Smooth muscle cell of the coronary artery (primary cell): ENCODE measurements at places on chromosomes 7 and 10. TPM values are rescaled to one million over a fixed set of nuclear protein-coding genes. Genes with fewer than 3 reads are reported as not detected.

Gene SHH
- total RNA-seq: not detected in 2 replicates

Gene RADIL
- 0.38 TPM in 1 of 2 replicates, not detected in the other for total RNA-seq

Gene TAS2R5
- 0.38 and 0.59 TPM in 2 replicates for total RNA-seq

Gene AMPH
- 0.23 and 3.9 TPM in 2 replicates for total RNA-seq

Gene ZNF783
- total RNA-seq: 9.3 and 10.8 TPM in 2 replicates
